ENCODE measurements at places on chromosomes 16 and 17. TPM values are rescaled to one million over a fixed set of nuclear protein-coding genes. Genes with fewer than 3 reads are reported as not detected.

- H3K4me1 ChIP-seq: no peaks in the 10 kb centered on the region
- H3K27me3 ChIP-seq: no peaks in the 10 kb centered on the region
- no peak overlapping the region for H3K4me3 ChIP-seq
- H3K36me3 ChIP-seq: no peaks in the 10 kb centered on the region
Observed at GRCh38 chr16:83285921-83286320, 521.9 kb upstream of the HSBP1 start.

GRCh38 chr16:54405478-54405877 is 118.9 kb upstream of the IRX3 start:
- H3K36me3 ChIP-seq: no peaks in the 10 kb centered on the region
- no peak overlapping the region for H3K27ac ChIP-seq
- no peaks in the 10 kb centered on the region for H3K4me1 ChIP-seq
- no peak overlapping the region for H3K4me3 ChIP-seq
- DNase-seq: no peak

The NKD1 gene
- total RNA-seq: 1.8 TPM

The RAMP2 gene
- total RNA-seq: not detected

The ENO3 gene
- 32.0 TPM for total RNA-seq

The CPSF4L gene
- not detected for total RNA-seq

The ZNF750 gene
- total RNA-seq: not detected

All from activated CD4-positive, alpha-beta T cell treated with anti-CD3 and anti-CD28 coated beads for 36 hours (primary cell).